ENCODE measurements at places on chromosomes 2 and 18.

- no peak for DNase-seq
Measured at GRCh38 chr2:16653083-16653375, 12.6 kb downstream of the CYRIA start.

DNA sequence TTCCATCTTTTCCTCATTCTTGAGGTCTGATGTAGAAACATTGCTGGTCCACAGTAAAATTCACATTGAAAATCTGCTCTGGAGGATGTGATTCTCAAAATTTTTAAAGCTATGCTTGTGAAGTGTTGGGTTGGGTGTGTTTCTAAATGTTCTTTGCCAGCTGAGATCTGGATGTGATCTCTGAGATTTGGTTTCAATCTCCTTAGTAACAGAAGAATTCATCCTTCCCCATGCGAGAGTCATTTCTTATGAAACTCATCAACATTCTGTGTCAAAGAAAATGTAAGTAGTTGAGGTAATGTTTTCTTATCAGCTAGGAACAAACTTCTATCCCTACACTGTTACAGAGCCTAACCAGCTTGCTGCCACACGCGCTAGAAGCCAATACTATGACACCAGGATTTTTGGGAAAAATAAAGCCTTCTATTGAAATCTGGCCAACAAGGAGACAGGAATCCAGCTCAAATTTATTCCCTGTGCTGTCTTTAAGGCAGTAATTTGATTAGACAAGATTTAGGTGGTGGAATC lies 134.9 kb downstream of the PTH2R start:
- DNase-seq, result no peak

DNA sequence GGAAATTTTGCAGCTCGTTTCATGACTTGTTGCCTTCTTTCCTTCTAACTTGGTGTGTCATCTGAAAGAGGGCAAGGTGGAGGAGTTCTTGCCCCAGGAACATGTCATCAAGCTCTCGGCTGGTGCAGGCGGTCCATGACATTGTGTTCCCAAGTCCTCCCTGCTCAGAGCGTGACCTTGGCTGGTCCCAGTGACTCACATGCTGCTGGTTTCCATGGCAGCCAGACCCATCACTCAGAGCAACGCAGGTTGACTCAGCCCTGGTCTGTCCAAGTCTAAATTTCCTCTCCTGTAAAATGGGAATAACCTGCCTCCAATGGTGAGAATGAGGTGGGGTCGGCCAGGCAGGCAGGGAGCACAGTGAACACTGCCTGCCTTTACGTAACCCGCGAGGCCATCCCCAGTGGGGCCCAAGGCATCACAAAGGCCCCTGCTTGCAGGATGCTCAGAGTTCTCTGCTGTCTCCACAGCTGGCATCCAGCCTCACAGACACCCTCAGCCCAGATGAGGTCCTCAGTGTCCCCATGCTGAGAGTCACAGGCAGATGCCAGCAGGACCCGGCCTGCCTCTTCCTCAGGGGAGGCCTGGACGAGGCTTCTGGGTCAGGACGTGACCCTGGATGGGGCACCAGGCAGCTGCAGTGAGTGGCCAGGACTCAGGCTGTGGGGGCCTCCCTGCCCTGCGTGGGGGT lies 143.7 kb downstream of the TPO start:
- no peak for DNase-seq

GRCh38 chr18:58829263-58829662 lies 35.4 kb upstream of the ZNF532 start:
- DNase-seq, result no peak

GRCh38 chr2:18637196-18637595 lies 47.8 kb upstream of the NT5C1B start:
- no peak for DNase-seq

DNA sequence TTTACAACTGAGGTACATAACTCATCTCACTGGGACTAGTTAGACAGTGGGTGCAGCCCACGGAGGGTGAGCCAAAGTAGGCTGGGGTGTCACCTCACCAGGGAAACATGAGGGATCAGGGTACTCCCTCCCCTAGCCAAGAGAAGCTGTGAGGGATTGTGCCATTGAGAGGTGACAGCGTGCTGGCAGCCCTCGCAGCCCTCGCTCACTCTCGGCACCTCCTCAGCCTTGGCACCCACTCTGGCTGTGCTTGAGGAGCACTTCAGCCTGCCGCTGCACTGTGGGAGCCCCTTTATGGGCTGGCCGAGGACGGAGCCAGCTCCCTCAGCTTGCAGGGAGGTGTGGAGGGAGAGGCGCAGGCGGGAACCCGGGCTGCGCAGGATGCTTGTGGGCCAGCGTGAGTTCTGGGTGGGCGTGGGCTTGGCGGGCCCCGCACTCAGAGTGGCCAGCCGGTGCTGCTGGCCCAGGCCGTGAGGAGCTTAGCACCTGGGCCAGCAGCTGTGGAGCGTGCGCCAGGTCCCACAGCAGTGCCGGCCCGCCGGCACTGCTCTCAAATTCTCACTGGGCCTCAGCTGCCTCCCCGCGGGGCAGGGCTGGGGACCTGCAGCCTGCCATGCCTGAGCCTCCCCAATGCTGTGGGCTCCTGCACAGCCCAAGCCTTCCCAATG lies 44.5 kb upstream of the FAM110C start:
- no peak for DNase-seq

- DNase-seq, result peak; percentile 6
Measured at GRCh38 chr2:43038034-43038695, 188.2 kb downstream of the ZFP36L2 start.
